ENCODE measurements at places on chromosomes 5 and 9.
A peak's percentile ranks its signal among the peaks of the same experiment; 100 is the strongest.

- peak; percentile 49 for DNase-seq
Observed at GRCh38 chr5:112762113-112762810, 24.6 kb downstream of the APC start.

- no peak for DNase-seq
Observed at GRCh38 chr5:91586232-91586631, 203.1 kb upstream of the ARRDC3 start.

- DNase-seq = no peak
Observed at GRCh38 chr5:87686975-87687374, 274.2 kb upstream of the CCNH start.

DNA sequence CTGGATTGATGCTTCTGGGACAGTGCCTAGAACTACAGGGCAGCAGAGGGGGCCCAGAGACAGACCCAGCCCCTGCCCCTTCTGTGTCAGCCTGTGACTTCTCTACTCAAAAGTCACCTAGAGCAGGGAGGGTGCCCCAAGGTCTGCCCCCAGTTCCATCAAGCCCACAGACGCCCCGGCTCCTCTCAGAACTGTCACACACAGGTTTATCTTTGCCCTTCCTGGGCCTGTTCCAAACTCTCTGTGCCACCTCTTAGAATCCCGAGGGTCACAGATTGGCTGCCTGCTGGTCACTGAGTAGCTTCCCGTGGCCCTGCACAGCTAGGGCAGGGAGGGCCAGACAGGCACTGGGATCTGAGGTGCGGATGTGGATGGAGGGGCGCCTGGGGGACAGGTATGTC lies 1.7 kb downstream of the RGS14 start:
- no peak for DNase-seq

- DNase-seq = no peak
Observed at GRCh38 chr5:112329419-112330090, 89.5 kb downstream of the EPB41L4A start.

- DNase-seq = no peak
Observed at GRCh38 chr5:139971202-139971725, 71.8 kb downstream of the NRG2 start.

GRCh38 chr5:141094481-141095262 lies at the start of gene PCDHB2:
Gene PCDHB2, plus strand, starts transcription at chr5:141094615. Its CDS starts 176 bp downstream, at chr5:141094791.
- DNase-seq = no peak

DNA sequence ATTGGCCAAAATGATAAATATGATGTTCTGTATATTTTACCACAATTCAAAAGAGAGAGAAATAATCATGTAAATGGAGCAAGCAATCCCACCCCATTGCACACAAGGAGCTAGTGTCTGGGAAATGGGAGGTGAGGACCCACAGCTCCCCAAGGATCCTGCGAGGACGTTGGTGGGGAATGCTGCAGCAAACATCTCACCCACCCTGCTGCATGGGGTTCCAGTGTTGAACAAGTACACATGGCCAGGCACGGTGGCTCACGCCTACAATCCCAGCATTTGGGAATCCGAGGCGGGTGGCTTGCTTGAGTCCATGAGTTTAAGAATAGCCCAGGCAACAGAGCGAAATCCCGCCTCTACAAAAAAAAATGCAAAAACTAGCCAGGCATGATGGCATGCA lies 29.0 kb downstream of the STK10 start:
- DNase-seq = no peak

DNA sequence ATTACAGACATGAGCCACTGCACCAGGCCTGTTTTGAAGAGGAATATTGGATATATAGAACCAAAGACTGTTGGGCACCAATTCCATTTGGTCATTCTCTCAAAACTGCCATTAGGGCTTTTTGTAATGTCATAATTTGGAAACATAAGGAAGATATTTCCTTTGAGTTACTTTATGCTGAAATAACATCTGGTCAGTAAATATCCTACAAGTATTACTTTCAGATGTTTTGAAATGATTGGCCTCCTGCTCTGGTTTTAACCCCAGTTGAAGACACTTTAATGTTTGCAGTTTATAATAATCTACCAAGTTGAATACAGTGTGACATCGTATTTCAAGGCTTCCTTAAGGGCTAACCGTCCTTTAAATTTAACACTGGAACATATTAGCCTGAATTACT lies 33.6 kb downstream of the LRRTM2 start:
- no peak for DNase-seq

- no peak for DNase-seq
Observed at GRCh38 chr5:141528291-141528984, 39.6 kb downstream of the PCDHGC5 start.

DNA sequence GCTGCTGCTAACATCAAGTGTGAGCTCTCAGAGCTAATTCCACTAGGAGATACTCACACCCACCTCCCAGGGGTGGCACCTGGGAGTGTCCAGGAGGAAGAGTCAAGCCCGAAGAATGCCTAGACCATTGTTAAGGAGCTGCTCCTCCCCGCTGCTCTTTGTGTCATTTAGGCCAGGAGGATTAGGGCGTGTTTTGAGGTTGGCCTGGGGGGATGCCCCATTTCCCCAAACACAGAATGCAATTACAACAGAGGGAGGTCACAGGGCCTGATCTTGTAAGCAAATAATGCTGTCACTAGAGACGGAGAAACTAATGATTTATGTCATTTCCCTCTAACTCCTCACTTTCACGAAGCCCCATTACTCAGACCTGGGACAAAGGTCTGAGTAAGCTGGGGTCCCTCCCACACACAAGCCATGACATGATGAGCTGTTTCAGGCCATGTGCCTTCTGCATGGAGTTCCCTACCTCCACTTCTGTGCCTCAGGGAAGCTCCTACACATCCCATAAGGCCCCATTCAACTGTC lies 312.5 kb downstream of the ACTL7B start:
- no peak for DNase-seq

All from GM04503 (cell line).